ENCODE measurements at places on chromosomes 7 and 10.

GRCh38 chr7:2120251-2120660 lies 112.5 kb downstream of the MAD1L1 start:
- no peak for DNase-seq

- no peak for DNase-seq
Observed at GRCh38 chr10:79024296-79024695, 44.5 kb upstream of the ZMIZ1 start.

- no peak for DNase-seq
Observed at GRCh38 chr10:13943735-13944398, 357.1 kb downstream of the PRPF18 start.

DNA sequence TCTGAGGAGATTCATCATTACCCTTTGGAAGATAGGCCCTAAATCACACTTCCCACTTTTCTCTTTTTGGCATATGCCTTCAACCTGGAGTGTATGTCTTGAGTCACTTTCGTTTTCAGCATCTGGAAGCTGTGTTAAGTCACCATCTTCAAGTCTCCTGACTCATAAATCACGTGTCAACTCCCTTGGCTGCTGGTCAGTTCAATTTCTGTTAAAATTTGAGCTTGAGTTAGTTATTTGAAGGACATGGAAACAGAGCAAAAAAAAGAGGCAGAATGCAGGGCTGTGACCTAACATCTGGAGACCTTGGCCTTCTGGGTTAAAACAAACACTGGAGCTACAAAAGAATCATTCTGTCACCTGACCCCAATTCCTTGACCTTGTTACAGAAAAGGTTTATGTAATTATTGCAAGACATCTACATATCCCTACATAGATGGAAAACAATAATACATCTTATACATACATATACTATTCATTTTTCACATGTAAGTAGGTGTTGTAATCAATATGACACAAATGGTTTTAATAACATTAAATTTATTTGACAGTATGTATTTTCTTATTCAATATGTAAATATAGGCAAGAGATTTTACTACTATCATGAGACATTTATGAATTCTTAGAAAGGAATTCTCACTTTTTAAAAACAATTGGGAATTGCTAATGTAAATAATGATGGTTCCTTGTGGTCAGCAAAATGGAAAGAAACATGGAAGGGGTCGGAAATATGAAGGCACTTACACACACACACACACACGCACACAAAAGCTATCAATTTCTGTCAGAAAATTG lies 169.7 kb upstream of the PHYHIPL start:
- DNase-seq = no peak

- no peak for DNase-seq
Observed at GRCh38 chr10:14569274-14570060, 205.2 kb downstream of the FAM107B start.

GRCh38 chr10:131650169-131650705 lies 250.6 kb upstream of the PPP2R2D start:
- DNase-seq = no peak

DNA sequence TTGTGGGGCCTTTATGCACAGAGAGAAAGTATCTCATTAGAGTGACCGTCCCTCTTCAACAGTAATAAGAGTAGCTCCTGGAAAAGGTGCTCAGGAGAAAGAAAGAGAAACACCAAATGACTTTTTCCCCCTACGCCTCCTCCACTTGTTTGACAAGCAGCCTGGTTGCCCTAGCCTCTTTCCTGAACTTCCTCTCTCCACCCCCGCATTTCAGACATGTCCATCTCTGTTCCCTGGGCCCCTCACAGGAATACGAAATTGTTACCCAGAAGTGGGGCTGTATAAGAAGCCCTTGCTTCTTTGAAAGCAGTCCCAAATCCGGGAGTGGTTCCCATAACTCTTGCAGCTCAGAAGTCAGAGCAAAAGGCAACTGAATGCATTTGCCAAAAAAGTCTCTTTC lies 119.6 kb upstream of the ADO start:
- DNase-seq = no peak

- peak; percentile 81 for DNase-seq
Observed at GRCh38 chr7:37448636-37449361, at the start of gene ELMO1. Gene ELMO1, minus strand, starts transcription at chr7:37448864. Its CDS starts 106,174 bp downstream, at chr7:37342690.

DNA sequence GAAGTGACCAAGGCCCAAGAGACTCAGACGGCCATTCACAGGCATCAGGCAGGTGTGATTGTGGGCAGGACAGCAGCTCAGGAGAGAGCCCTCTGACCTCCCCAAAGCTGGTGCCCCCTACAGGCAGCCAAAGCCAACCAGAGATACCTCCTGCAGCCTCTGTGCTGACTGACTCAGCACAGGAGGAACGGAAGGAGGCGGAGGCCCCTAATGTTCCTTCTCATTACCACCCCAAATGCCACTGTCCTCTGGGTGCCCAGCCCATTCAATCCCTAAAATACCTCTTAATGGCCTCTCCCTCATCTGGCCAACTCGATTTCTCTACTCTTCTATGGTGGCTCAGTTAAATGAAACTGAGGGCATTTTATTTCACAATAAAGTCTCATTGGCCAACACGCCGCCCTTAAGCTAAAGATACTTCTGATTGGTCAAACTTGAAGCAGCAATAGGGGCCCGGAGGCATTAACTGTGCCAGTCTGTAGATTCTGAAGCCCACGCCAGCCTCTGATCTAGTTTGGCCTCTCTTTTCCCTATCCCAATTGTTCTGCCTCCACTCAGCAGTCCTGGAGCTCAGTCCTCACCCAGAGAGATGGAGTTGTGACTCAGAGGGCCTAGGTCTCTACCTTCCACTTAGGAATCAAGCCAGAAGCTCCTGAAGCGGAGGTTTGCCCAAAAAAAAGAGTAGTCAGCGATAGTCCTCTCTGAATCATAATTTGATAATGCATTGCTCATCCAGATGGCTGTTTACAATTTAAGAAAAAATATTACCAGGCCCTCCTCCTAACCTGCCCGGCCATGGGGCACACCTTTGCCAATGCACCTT lies 1.2 kb downstream of the CYREN start:
- peak; percentile 69 for DNase-seq

GRCh38 chr10:33684211-33684611 lies 349.7 kb upstream of the NRP1 start:
- no peak for DNase-seq

GRCh38 chr10:71483885-71484751 lies 87.4 kb downstream of the CDH23 start:
- DNase-seq = no peak

DNA sequence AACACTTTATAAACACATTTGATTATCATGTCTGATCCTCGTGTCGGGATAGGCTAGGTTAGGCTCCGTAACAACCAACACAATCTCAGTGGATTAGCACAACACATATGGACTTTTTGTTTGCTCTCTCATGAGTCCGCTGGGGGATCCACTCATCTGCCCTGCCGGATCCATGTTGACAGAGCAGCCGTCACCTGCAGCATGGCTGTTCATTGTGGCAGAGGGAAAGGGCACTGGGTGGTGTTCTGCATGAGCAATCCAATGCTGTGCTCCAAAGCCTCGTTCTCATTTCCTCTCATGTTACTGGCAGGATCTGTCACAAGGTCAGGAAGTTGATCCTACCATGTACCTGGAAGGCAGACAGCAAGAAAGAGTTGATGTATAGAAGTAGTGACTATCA lies 62.5 kb upstream of the RAPGEF5 start:
- DNase-seq = no peak

DNA sequence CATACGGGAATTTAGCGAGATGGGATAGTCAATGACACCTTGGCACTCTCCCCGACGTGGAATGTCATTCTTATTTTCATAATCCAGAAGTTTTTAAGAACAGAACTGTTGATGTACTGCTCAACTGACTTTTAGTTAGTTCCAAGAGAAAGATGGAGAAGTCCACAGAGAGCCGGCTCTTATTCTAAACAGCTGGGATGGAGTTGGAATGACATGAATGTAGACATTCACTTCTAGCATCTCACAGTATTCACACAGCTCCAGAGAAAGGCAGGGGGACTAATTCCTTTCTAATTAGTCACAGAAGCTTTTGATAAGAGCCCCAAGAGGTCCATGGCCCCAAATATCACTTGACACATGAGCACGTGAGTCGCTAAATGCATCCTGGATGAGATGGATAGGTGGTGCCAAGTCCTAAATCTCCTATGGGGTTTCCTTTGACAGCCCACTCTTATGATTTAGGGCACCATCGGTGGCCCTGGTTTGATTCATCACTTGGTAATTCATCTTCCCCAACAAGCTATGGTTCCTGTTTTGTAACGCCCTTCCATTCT lies 420.3 kb upstream of the AUTS2 start:
- no peak for DNase-seq

GRCh38 chr10:78905957-78906308 lies 162.8 kb upstream of the ZMIZ1 start:
- DNase-seq = no peak
